ENCODE measurements at places on chromosomes 3 and 15.

DNA sequence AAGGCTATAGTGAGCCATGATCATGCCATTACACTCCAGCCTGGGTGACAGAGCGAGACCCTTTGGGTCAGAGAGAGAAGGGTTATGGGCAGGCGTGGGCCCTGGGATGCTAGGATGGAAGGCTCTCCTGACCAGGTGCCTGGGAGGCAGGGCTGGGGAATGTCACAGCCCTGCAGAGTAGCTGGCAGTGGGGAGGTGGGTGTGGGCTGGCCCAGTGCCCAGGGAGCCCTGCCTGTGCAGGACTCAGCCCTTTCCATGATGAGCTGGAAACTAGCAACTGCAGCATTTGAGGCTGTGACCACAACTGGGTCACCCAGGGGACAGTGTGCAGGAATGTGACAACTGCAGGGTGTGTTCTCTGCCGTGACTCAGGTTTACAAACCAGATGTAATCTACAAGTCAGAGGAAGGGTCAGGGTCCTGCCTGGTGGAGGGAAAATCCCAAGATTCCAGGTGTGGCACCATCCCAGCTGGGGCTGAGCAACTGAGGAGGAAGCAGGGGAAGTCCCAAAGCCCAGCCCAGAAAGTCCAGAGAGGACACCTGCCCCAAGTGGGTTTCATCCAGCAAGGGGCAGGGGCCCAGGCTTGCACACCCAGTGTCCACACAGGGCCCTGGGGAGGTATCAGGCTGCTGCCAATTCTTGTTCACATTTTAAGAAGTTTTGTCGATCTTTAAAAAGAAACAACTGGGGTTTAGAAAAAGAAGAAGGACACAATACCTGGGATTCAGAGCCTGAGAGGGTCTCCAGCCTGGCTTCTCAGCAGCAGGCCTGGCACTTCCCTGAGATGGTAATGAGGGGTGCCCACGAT, 45.5 kb downstream of the SLC28A1 start:
- no peak for DNase-seq

DNA sequence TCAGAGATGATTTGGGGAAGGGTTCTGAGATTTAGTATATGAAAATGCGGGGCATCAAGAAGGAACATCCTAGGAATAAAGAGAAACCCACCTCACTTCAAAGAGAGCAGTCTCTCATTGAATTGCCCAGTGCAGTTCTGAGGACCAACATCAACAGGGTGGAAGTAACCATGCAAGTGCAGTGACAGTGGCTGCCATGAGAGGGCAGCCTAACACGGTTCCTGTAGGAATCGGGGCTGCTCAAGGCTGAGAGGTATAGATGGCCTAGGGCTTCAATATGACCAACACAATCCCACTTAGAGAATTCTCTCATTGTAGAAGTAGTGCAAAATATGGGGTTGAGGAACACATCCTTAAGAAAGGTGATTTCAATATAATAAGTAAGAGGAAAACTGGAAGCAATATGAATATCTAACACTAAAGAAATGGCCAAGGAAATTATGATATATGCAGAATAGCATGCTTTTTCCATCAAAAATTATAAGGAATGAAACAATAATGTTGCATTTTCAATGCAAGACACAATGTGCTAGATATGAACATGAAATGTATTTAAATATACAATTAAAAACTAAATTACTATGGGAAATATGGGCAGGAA, 51.1 kb upstream of the ARRDC4 start:
- peak; percentile 8 for DNase-seq

DNA sequence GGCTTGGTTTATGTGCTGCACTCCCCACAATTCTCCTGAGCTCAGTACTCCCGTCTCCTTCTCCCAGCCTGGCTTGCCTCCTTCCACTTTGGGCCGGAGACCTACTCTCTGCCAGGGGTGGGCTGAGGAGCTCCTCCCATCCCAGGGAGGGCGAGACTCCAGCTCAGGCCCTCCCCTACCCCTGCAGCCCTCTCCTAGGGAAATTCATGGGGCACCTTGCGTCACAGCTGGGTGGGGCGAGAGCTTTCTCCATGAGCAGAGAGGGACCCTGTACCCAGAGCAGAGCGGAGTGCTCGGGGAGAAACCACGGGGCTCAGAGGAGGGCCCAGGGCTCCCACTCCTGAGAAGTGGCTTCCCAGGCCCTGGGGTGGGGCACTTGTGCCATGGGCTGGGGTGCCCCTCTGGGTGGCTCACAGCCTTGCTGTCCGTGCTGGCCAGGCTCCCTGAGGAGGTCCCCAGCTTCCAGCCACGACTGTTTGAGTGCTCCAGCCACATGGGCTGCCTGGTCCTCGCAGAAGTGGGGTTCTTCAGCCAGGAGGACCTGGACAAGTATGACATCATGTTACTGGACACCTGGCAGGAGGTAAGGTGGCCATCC, 13.3 kb downstream of the VILL start:
- no peak for DNase-seq

DNA sequence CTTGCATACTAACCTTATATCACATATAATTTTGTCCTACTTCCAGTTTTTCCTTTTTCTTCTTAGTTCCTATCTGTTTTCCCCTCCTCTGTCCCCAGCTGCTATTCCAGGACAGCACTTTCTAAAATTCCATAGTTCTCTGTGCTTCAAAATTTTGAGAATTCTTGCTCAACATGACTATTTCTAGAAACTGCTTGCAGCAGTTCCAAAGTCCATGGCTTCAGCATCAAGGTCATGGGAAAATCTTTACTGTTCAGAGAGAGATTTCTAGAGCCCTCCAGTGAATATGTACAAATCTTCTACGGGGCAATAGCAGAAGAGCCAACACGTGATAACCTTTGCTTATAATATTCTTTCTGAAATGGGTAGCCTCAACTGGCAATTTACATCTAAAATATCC, 76.1 kb upstream of the PHLDB2 start:
- DNase-seq = no peak

GRCh38 chr3:129576514-129577352, 29.7 kb downstream of the PLXND1 start:
- DNase-seq = peak; percentile 41

GRCh38 chr3:66989860-66990696, 8.0 kb upstream of the KBTBD8 start:
- no peak for DNase-seq

- DNase-seq = no peak
Measured at GRCh38 chr3:81743096-81744025, 18.1 kb downstream of the GBE1 start.

- no peak for DNase-seq
Measured at GRCh38 chr3:106006571-106006970, 137.8 kb upstream of the CBLB start.

- no peak for DNase-seq
Measured at GRCh38 chr3:58163234-58163633, 47.5 kb downstream of the DNASE1L3 start.

DNA sequence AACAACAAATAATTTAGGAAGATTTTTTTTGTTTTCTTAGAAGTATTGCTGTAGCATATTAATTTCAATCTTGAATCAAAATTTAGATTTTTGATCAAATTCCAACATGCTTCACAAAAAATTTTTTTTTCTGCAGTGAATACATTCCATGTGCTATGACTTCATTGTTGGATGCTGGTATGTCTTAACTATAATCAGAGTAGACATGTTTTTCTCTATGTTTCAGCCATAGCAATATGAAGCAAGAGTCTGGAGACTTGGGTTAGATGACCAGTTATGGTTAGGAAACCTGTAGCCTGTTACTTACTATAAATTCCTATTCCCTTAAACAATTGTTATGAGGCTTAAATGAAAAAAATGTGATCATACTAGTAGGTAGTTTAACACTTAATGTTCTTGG, 176.1 kb upstream of the CHL1 start:
- no peak for DNase-seq

DNA sequence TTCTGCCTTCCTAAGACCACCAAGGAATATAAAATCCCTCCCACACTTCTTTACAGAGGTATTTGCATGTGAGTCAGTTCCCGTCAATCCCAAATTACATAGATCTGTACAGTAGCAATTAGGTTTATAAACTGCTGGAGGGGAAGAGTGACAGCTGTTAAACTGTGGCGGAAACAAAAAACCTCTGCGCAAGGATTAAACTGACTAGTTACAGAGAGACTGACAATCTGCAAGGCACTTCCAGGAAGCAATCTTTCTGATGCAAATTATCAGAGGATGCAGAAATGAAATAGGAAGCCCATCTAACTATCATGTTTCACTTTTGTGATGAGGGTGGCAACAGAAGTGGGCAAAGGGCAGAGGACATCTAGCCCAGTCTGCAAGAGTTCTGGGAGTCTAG, 150.4 kb downstream of the RTP4 start:
- no peak for DNase-seq

DNA sequence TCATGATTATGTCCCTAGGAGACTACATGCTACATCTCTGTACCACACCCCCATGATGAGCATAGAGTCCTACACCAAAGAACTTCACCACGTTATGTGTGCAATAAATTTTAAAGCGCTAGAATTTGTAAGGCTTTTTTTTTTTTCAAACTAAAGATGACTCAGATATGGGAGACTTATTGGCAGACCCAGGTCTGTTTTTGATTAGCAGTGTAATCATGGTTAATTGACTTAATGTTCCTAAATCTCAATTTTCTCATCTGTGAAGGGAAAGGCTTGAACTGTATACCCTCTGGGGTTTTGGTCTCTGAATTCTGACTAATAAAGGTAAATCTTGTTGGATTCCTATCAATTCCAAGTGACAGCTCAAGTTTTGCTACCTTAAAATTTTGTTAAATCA, 26.4 kb downstream of the ABI3BP start:
- no peak for DNase-seq

GRCh38 chr3:151412989-151413388, 28.4 kb upstream of the P2RY12 start:
- no peak for DNase-seq

GRCh38 chr15:71647487-71647808, 162.9 kb upstream of the NR2E3 start:
- DNase-seq = no peak

GRCh38 chr3:54353546-54353945, 231.2 kb downstream of the CACNA2D3 start:
- no peak for DNase-seq

DNA sequence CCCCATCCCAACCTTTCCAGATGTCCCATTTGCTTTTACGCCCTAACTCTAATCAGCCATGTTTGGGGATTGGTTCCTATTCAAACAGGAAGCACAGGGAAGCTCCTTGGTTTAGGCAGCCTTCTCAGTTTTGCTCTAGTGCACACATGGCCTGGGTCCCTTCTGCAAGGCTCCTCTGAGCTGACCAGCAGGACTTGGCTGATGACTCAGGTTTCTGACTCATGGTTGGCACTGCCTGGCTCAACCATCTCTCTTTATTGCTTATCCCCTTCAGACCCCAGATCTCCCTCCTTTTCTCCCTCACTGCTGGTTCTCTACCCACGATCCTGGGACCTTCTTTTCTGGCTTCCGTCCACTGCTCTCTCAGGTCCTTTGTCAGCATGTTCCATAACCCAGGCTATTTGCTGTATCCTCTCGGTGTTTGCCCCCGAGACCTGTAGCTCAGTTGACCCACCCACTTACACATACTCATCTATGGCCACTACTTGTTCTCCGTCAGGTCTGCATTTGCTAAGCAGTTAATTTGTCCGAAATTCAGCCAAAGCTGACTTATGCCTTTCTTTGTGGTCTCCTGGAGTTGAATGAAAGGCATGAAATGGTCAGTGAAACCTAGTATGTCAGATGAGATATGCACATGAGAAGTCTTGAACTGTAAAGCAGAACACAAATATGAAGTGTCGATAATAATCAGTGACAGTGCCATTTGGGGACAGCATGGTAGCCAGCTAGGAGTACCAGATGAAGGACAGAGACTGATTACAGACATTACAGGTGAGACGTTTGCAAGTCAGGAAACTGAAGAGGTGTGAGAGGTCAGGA, 323.5 kb upstream of the ROPN1 start:
- DNase-seq = no peak

- DNase-seq = no peak
Measured at GRCh38 chr15:95192923-95193322, 961.6 kb downstream of the MCTP2 start.

DNA sequence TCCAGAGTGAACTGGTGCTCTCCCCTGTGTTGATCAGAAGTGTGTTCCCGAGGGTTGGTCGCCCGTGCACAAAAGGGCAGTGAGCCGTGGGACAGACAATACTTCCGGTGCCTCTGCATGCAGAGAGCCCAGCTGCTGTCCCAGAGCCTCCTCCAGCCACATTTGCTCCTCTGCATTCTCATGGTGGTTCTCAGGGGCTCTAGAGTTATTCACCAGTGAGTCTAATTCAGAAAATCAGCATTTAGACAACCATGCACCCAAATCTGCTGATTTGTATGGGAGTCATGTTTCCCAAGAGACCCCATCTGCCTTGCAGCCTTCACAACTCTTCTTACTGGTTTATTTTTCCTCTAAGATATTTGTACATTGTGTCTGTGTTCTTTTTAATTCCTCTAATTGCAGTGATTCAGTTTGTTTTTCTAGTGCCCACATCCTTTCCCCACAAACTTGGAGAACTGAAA, 107.0 kb upstream of the SPRED1 start:
- no peak for DNase-seq

DNA sequence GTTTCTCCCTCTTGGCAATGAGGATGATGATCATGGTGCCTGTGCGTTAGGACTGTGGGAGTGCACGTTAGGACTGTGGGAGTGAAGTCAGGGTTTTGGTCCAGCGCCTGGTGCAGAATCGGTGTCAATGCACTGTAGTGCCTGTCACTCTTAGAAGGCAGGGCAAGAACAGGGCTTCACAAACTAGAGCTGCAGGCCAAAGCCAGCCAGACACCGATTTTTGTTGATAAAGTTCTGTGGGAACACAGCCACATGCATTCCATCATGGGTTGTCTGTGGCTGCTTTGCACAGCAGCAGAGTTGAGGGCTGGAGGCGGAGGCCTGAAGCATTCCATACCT, 32.6 kb upstream of the NR2C2 start:
- no peak for DNase-seq

- no peak for DNase-seq
Measured at GRCh38 chr3:189233225-189233858, 61.6 kb downstream of the TPRG1 start.

GRCh38 chr15:92907896-92908712, 8.0 kb downstream of the CHD2 start:
- no peak for DNase-seq

DNA sequence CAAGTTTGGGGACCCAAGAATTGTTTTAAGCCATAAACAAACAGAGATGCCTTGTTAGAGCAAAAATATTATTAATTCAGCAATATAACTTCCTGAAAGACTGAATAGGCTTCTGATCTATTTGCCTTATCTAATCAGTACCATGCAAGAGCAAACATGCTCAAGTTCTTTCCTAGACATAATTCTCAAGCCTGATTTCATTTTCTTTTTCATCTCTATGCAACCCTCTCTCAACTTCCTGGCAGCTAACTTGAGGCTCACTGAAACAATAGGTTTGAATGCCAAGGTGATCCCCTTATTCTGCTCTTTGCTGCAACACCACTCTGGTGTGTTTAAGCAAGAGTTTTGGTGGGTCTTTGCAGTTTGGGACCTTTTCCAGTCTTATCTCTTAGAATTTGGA, 230.9 kb upstream of the CD96 start:
- no peak for DNase-seq

Measured in stimulated activated CD4-positive, alpha-beta T cell treated with anti-CD3 and anti-CD28 coated beads, TNF-alpha, amount 100 ng/mL, for 1 hour (primary cell).